ENCODE measurements at places on chromosomes 11 and 22.

DNA sequence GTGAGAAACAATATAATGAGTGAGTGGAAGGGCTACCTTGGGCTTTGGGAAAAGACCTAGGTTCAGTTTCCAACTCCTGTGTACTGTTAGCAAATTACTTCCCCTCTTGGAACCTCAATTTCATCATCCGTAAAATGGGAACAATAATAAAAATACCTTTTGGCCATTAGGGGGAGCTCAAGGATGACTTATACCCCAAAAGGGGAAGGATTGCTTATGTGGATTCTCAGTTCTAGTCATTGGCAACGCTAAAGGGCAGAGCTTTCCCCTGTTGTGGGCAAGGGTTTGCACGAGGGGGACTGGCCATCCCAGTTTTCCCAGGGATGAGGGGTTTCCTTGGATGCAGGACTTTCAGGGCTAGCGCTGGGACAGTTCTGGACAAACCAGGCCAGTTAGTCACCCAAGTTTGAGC is 3.1 kb upstream of the COMMD9 start:
- DNase-seq: no peak

- no peak for DNase-seq
Measured at GRCh38 chr11:110376711-110377324, 52.9 kb upstream of the FDX1 start.

- no peak for DNase-seq
Measured at GRCh38 chr11:9550191-9550628, 23.3 kb upstream of the WEE1 start.

GRCh38 chr11:123173040-123173855 is 21.8 kb downstream of the CLMP start:
- DNase-seq: no peak

DNA sequence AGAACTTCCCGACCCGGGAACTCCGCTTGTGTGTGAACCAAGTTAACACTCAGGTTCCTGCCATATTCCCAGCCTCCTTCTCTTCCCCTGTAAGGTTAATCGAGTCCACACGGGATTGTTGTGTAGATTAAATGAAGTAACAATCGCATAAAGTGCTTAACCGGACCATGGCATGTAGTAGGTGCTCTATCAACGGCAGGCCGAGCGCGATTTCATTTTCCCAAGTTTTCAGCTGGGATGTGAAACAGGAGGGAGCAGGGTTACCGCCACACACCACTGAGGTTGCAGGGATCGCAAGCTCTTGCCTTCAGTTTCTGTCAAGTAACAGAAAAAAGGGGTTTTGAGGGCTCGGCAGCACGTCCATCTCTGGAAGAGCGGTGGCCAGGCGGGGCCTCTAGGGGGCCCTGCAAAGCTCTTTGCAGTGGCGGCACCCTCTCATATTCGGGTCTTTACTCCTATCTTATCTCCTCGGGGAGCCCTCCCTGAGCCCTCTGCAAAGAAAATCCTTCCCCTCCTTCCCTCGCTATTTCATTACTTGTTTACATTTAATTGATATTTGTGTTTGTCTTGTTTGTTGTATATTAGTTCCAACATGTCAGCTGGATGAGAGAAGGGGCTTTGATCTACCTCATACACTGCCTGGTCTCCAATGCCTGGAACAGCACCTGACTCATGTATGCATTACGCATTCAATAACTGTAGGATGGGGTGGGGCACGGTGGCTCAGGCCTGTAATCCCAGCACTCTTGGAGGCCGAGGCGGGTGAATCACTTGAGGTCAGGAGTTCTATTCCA is 816 bp upstream of the PLEKHA7 start:
- no peak for DNase-seq

DNA sequence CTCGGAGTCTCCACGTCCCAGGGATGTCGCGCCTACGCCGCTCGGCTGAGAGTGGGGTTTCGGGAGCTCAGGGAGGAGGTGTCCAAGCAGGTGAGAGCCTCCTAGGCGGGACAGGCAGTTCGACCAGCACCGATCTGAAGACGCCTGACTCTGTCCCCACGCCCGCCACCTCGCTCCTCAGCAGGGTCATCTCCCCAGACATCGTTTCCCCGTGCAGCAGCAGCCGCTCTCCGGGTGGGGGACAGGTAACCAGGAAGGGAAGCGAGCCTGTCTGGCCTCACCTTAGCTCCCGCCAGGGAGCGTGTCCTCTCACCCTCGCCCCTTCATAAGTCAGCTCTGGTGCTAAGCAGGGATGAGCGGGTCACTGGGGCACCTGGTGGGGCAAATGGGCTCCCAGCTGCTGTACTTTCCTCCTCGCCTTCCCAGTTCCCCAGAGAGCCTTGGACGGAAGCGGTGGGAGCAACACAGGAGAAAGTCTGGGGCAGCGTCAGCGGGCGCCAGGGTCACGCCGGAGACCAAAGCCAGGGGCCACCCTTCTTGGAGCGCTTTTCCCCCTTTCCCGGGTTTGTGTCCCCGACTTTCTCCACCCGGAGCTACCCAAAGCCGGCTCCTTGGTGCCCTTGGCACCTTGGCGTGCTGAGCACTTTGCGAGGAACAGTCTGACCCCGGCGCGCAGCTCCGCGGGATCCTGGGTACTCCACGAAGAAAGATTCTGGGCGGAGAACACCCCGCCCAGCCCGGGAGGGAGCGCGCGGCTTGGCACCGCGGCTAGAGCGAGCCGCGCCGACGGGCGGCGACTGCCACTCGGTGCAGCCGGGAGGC is 1.6 kb downstream of the SPON1 start:
- DNase-seq: no peak

DNA sequence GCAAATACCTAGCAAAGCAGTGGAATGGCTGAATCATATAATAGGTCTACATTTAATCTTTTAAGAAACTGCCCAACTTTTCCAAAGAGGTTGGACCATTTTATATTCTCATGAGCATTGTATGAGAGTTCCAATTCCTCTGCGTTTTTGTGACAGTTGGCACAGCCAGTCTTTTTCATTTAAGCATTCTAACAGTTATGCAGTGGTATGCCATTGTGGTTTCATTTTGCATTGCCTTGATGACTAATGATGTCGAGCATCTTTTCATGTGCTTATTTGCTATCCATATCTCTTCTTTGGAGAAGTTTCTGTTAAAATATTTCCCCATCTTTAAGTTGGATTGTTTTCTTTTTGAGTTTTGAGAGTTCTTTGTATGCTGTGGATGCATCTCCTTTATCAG is 38.7 kb downstream of the EIF3F start:
- DNase-seq: no peak

DNA sequence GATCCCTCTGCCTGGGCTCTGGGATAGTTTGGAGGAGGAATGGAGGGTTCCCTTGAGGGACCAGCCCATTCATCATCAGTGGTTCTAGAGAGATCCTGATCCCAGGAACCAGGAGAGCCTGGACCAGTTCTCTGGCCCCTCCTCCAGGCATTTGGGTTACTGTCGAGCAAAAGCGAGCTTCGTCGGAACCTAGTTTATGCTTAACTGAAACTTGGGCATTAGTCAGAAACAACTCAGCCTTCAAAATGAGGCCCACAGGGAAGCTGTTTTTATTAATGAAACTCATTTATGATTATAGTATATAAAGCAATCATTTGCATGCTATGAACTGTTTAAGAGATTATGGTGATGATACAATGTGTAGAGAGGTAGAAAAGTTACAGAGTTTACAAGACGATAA is 61.4 kb downstream of the LIF start:
- no peak for DNase-seq

DNA sequence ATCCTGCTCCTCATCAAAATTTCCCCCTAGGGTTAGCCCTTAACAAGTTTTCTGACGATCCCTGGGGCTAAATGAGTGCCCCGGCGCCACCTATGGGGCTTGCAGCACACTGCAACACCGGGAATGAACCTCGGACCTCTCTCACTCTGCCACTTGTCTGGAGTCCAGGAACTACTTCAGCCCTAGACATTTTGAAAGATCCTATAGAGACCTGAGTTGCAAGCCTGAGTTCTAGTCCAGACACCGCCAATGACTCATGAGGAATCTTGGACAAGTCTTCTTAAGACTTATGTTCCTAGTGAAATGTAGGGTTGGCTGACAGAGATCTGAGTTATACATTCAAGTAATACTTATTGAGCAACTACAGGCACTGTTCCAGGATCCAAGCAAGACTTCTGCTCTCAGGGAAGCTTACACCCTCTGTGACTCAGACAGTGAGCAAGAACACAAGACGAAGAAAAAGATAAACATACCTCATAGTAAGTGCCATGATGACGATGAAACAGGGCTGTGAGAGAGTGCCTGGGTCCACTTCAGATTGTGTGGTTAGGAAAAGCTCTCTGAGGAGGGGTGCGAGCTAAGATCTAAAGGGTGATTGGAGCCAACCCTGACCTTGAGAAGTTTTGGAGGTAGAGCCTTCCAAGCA is 10.2 kb upstream of the STK33 start:
- no peak for DNase-seq

- no peak for DNase-seq
Measured at GRCh38 chr11:104995001-104995408, 26.6 kb upstream of the CASP4 start.

DNA sequence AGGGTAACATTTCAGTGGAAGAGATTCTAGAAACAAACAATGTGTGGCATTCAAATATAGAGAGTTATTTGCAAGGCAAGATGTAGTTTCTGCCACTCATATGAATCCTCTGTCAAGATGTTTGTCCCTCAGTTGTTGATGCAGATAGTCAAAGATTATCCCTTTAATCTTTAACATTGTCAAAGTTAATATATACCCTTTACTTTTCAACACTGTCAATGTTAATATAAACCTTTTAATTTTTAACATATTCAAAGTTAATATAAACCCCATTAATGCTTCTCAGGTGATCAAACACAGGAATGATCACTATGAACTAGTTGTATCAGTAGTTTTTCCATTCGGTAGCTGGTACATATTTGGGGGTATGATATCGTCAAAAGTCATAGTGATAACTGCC is 51.9 kb upstream of the PICALM start:
- DNase-seq: no peak

DNA sequence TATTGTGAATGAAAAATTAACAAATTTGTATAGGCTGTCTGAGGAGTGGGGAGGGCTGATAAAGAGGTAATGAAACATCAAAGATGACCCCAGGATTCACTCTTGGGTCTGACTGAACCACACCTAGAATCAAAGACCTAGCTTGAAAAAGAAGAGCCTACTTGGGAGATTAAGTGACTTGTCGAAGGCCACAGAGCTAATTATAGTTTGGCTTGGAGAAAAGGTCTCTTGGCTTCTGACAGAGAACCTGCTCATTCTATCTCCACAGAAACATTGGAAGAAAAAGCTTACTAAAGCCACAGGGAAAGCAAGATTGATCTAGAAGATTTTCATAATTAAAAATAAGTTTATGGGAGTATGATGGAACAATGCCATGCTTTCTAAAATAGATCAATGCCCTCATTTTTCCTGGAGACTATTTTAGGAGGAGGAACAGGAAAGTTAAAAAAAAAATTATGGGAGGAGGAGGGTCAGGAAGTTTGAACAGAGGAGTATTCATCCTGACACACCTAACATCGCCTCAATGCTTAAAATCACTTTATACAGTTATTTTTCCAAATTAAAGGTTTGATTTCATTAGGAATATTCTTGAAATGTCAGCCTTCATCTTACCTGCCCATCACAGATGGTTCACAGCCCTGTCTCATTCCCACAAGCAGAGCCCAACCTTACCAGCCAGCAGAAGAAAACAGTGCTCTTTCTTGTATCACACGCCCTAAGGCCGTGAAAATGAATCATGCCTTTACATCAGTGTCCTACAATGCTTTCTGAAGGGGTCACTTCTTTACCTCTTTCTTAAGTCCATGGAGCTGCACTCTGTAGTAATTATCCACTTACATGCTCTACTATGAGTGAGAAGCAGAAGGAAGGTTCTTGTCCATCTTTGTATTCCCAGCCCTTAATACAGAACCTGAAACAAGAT is 231.1 kb upstream of the MPPED2 start:
- DNase-seq: no peak

- DNase-seq: no peak
Measured at GRCh38 chr11:43222215-43222614, 89.6 kb upstream of the API5 start.

DNA sequence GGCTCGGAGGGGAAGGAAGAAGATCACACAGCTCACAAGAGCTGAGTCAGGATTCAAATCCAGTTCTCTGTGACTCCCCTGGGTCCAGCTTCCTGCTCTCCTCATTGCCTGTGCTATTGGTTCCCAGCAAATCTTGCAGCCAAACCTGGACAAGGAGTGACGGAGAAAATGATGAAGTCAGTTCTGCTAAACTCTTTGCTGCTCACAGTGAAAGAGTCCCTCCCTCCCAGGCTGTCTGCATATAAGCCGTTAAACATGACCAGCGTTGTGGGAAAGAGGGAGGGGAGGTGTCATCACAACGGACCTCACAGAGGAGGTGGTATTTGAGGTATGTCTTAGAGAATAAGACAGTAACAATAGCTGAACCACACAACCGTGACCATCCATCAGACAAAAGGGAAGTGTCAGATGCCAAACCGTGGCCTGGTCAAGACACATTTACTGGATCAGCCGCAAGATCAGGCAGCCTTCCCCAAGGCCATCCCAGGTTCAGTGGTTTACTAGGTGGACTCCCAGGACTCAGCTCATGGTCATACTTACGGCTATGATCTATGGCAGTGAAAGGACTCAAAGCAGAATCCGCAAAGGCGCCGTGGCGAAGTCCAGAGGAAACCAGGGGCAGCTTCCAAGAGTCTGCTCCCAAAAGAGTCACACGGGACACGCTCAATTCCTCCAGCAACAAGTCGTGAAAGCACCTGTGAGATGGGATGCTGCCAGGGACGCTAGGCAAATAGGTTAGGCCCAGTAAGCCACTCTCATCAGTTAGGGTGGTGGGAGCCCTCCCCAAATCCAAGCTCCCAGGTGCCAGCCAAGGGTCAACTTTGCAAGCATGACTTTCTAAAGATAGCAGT is 2.8 kb upstream of the CYTH4 start:
- no peak for DNase-seq

DNA sequence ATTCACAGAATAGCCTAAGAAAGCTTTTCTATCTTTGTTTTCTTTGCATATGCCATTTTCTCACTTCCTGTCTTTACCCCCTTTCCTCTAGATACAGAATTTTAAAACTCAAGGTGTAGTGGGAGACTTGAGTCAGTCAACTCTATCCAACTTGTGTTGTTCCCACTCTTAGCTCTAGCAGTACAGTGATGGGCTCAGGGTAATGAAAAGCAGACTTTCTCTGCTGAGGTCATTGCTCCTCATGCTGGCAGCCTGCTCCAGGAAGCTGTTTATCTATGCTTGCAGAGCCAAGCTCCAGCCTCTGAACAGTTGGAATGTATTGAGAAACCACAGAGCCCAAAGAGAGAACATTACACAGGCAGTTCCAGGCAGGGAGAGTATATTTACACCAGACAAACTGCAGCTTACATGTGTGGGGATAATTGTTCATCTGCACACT is 68.1 kb downstream of the CSTPP1 start:
- DNase-seq: no peak

DNA sequence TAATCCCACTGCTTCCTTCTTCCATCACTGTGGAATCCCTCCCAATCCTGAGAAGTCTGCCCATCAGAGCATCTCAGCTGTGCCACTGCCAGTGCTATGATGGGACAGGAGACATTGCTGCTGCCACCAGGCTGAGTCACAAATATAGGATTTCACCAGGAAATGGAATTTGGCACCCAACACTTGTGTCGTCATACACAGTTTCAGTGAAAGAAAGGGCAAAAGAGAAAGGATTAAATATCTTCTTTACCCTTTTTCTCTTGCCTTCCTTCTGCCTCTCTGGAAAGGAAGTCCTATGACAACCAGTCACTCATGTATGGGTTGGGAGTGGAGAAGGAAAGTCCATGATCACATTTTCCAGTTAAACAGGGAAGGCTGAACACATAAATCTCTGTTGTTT is 133.4 kb downstream of the SPON1 start:
- DNase-seq: no peak
